ENCODE measurements at places on chromosomes 13 and 19.

- DNase-seq = no peak
Measured at GRCh38 chr13:94291631-94292322, 187.7 kb downstream of the DCT start.

DNA sequence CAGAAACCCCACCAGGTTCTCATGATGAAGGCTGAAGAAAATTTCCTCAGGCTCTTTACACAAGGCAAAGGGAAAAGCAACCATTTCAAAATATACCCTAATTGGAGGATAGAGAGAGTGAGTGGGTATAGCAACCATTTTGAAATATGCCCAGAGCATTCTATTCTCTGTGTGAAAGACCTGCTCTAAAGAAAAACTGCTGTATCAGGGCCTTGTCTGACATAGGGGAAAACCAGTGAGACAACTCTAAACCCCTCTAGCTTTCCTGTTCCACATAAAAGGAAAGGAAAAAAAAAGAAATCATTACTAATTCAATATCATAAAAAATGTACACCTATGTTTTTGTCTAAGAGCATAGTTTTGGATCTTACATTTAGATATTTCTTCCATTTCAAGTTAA lies 42.3 kb downstream of the TPTE2 start:
- no peak for DNase-seq

GRCh38 chr13:33244907-33245287 lies 40.7 kb downstream of the STARD13 start:
- DNase-seq = no peak

DNA sequence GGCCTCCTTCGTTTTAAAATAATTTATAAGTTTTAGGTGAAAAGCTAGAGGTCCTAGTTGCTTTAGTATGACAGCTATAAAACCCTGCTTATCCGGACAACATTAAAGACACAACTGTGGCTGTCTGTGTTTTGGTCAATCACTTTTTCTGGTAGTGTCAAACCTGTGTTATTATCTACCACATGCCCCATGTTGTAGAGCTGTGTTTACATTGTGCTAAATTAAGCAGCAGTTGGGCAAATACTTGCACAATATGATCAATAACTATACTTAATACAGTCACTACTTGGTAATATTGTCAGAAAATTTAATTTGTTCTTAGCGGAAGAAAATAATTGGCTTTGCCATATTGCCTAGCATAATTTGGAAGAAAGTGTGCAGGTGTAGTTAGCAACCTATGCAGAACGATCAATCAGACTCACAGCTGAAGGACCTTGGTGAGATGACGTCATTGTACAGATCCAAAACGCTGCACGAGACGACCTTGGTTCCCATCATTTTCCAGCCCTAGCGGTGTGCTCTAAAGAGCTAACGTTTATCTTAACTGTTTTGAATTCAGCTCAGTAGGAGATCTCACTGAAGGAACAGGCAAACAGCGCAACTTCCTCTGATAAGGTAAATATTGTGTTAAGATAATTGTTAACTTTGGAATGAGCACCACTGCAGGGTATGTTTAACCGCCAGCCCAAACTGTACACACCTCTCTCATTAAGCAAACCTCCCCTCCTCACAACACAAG lies 476.6 kb downstream of the IRS2 start:
- DNase-seq = no peak

DNA sequence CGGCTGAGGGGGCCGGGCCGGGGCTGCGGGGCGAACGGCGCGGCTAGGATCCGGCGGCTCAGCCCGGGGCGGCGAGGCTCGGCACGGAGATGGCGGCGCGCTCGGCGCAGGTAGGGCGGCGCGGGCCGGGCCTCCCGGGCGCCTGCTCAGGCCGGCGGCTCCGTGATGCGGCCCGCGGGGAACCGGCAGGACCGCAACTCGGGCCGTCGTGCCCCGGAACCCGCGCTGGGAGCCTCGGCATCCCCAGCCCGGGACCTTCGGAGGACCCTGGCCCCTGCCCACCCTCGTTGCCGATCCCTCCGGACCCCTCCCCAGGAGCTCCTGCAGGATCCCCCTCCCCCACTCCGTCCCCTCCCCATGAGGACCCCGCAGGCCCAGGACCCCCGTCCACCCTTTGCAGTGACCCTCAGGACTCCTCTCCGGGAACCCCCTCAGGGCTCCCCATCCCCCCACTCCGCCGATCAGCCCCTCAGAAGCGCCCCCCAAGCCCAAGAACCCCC lies 304 bp downstream of the EVI5L start:
- no peak for DNase-seq

DNA sequence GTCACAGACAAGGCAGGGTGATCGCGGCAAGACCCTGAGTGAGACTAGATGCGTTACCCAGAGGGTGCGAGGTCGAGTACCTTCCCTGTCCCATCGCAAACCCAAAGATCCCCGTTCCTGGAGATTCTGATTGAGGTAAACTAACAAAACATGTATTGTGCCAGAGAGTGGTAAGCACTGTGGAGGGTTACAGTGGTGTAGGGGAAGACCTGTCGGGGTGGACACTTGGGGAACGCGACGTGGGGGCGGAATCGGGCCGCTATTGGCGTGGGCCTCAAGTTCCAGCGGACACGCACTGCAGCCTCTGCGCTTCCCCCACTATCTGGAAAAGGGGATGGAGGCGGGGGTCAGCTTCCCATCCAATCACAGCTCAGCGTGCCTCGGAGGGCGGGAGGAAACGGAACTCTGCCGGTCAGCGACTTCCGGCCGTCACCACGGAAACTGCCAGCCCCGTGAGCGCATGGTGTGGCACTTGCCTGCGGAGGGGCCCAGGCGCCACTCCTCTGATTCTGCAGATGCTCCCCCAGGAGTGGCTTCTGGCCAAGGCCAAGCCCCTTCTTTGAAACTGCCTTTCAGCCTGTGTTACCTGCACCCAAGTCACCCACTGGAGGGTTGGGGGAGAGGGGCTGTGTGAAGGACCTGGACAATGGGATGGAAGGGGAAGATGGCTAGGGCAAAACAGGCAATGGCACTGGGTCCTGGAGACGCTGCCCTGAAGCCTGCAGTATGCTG lies 1.0 kb upstream of the UBE2M start:
- no peak for DNase-seq

- DNase-seq = no peak
Measured at GRCh38 chr19:45640849-45641273, 1.7 kb upstream of the EML2 start.

DNA sequence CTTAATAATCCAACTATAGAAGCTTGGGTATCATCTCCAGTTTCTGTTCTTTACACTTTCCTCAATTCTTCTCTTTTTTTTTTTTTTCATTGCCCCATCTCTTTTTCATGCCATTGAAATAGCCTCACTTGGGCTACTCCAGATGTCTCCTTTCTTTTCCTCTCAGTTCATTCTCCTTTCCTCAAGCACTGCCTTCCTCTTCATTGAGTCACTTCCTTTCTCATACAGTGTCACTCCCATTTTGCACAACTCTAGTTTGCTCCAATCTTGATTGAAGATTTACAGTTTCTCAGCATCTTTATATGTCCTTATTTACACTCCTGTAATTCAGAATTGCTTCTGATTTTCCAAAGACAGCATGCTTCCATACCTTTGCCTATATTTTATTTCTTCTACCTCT lies 61.3 kb downstream of the IPO5 start:
- DNase-seq = no peak

DNA sequence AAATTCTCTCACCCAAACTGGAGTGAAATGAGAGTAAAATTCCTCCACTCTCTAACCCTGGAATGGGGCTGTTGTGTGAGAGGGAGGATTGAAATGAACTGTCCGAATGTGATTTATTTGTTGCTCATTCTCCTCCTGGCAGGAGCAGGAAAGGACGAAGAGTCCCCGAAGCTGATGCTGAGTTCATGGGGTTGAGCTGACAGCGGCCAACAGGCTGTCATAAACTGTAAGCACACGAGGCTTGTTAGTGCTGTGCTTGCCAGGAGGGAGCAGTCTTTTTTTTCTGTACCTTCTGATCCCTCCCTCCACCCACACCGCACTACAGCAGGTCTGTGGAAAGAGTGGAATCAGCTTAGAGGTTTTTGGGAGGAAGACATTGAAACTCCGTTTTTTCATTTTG lies 33.1 kb upstream of the ZNF331 start:
- no peak for DNase-seq

- no peak for DNase-seq
Measured at GRCh38 chr13:102405499-102406100, 3.8 kb upstream of the FGF14 start.

- no peak for DNase-seq
Measured at GRCh38 chr19:18607226-18608101, 865 bp upstream of the CRLF1 start.

DNA sequence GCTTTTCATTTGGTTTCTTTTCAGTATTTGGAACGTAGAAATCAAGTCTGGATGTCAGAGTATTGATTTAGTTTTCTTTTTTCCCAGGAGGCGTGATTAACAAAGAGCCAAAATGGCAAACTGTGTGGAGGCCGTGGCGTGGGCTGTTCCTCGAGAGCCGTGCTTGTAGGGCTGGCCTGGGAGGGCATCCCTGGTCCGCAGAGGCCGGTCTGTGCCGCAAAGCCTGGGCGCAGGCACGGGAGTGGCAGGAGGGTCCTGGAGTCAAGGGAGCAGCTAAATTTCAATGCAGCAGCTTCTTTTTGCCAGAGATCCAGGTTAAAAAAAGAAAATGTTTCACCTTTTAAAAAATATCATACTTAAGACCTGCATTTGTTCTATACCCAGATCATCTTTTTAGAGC lies 13.1 kb upstream of the MCF2L start:
- DNase-seq = no peak

DNA sequence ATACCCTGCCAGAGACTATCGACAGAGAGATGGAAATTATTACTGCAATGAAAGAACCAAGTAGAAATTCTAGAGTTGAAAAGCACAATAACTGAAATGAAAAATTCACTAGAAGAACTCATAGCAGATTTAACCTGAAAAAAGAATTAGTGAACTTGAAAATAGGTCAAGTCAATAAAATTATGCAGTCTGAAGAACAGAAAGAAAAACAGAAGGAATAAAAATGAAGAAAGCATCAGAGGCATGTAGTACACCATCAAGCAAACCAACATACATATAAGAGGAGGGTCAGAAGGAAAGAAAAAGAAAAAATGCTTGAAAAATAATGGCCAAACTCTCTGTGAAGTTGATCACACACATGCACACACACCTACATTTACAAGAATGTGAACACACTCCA lies 3.6 kb upstream of the ZNF780B start:
- DNase-seq = no peak

- DNase-seq = no peak
Measured at GRCh38 chr13:102587916-102588315, 8.9 kb upstream of the TPP2 start.

DNA sequence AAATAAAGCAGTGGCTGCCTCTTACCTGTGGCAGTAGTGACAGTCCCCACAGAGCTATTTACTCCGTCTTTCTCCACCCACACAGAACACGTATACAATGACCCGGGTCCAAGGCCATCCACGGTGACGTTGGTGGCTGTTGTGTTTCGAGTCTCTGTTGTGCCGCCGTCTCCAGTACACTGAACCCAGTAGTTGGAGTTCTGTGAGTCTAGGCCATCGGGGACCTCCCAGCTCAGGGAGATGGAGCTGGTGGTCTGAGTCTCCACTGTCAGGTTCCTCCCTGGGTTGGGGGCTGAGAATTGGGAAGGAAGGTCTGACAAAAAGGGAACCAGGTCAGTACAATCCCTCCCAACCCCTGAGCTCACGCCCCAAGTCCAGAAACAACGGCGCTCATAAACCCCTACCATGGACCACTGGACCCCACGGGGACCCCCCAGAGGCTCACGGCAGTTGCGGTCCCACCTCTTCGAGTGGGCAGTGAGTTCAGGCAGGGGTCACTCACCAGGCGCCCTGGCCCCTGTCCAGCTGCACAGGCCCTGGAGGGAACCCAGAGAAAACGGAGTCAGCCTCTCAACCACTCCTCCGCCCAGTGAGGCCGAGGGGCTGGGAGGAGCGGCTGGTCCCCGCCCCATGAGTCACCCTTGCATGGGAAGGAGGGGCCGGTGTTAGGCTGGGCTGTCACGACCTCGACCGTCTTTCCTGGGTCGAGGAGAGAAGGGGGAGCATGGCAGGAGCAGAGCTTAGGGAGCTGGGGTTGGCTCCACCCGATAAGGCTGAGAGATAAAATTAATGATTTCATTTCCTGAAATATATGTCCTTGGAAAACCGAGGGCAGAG lies 2.4 kb downstream of the PTPRH start:
- DNase-seq = no peak

- DNase-seq = no peak
Measured at GRCh38 chr13:60326273-60326672, 70.7 kb upstream of the TDRD3 start.

GRCh38 chr13:58343076-58343475 lies 711.5 kb downstream of the PCDH17 start:
- DNase-seq = no peak

DNA sequence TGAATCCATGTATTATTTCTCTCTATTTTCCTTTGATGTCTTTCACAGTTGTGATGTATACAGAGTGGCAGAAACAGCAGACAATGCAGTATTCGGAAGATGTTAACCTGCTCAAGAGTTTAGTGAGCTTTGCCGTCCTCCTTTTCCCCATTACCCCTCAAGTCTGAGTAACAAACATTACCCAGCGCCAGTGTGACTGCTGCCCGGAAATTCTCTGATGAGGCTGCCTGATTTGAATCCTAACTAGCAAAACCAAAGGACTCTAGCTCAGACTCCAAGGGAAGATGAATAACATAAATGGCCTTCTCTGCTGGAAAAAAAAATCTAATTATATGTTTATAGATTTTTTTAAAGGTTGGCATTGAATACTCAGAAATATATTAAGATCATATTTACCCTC lies 247.3 kb upstream of the SOX21 start:
- no peak for DNase-seq

GRCh38 chr13:98094678-98095266 lies 48.1 kb upstream of the FARP1 start:
- no peak for DNase-seq

DNA sequence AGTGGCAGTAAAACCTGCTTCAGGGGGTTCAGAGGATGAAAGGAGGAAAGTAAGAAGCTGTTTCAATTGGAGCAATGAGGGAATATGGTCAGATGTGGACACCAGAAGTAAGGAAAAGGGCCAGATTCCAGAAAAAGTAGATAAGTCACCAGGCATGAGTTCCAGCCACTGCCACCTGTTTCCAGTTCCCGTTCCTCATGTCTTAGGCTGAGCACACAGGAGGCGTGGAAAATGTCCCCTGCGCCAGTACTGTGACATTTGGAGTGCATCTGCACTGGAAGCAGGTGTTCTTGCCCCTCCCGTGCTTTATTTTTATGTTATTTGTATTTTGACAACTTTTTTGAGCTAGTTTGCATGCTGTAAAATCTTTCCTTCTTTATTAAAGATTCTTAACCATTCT lies 25.3 kb downstream of the LMO7 start:
- no peak for DNase-seq

- no peak for DNase-seq
Measured at GRCh38 chr19:51462681-51463080, 4.4 kb upstream of the SIGLEC8 start.

DNA sequence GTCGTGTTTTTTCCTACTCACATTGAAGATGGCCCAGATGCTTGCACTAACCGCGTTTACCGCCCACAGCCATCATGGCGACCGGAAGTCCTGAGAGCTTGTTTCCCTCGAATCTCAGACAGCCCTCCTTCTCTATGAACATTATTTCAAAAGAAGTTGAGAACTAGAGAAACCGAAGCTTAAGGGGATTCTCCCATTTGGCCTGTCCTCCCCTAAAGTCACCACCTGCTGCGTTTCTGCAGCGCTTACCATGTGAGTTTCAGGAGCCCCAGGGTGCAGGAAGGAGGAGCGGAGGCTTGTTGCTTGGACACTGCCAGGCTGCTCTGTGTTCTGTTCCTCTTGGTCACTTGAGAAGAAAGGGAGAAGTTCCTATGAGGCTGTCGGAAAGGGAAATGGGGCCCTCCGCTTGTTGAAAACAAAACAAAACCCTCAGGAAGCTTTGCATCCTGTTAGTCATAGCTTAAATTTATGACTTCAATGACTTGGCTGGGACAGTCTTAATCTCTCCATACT lies 6.2 kb downstream of the CARD8 start:
- DNase-seq = no peak
